H54 (cell line): ENCODE measurements at places on chromosomes 3 and 15.

GRCh38 chr3:189797103-189797750, 166.0 kb downstream of the TP63 start:
- DNase-seq = no peak

- no peak for DNase-seq
Measured at GRCh38 chr3:169334991-169335390, 328.5 kb downstream of the MECOM start.

GRCh38 chr3:112546216-112546759, 15.5 kb downstream of the ATG3 start:
- no peak for DNase-seq

- DNase-seq = no peak
Measured at GRCh38 chr3:116002235-116002634, 378.9 kb downstream of the GAP43 start.

DNA sequence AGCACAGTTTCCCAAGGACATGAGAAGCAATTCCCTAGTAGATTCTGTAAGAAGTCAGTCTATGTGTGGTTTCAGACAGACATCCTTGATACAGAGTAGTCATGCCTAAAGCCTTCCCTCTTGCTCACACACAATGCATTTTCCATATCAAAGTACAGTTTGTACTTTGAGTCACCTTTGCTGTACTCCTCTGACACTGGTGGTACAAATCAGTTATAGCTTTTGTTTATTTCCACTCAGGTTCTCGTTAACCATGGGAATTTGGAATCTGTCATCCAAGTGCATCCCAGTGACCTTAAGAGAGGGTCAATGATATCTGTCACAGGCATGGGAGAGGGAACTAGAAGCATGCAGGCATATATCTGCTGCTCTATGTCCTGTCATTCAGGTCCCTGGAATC, 3.6 kb upstream of the GNB4 start:
- DNase-seq = no peak

GRCh38 chr15:25838191-25838870, 24.8 kb downstream of the ATP10A start:
- DNase-seq = no peak

DNA sequence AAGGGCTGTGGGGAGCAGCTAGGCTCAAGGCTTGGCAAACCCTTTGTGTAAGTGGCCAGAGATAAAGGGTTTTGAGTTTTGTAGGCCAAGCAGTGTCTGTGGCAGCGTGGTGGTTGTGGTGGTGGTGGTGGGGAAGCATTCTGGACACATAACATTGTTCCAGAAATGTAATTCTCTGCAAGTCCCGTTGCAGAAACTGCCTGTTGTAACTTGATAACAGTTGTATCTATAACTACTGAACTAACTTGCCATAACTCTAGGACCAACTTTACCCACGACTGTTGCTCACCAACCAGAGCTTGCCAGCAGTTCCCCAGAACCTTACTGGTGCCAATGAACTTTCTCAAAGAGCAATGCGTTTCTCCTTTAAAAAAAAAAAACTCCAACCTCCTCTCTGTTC, 18.1 kb upstream of the TMEM40 start:
- no peak for DNase-seq

- peak; percentile 54 for DNase-seq
Measured at GRCh38 chr15:57537072-57537471, 54.6 kb upstream of the MYZAP start.

DNA sequence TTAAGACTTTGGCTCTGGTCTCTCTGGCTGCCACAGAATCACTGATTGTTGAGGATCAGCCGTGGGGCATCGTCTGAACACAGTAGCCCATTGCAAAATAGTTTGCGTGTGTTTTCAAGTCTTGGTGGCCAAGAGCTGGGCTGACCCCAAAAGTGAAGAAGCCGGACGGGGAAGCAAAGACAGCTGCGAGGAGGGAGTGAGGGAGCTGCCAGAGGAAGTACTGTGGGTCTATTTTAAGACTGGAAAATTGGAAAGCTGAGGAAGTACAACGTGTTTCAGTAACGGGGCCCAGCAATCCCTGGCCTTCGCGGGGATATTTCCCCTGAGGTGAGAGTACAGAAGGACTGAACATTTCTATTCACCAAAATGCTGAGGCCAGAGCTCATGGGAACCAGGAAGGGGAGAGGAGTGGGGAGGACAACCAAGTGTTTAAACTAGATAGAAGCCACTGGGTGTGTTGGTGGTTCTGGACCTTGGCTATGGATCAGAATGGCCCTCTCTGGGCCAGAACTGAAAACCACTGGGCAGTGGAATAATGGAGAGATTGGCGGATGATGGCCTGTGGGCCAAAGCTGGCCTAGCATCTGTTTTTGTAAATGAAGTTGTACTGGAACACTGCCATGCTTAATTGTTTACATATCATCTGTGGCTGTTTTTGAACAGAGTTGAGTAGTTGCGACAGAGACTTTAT, 34.1 kb upstream of the LIMD1 start:
- DNase-seq = no peak

DNA sequence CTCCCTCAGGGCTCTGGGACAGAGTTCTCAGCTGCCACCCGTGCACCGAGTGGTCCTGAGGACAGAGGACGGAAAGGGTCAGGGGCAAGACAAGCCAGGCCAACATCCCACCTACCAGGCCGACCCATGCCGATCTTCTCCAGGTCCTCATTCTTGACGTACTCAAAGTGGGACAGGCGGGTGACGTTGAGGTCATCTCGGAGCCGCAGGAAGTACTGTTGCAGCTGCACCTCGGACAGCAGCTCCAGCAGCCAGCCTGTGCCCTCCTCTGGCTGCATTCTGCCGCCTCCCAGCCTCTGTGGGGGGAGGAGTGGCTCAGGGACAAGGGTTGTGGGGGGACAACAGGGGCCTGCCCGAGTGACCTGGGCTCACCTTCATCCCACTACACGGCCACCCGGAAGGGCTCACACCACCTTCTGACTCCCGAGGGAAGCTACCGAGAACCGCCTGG, 20.0 kb downstream of the TNK2 start:
- DNase-seq = no peak

GRCh38 chr15:74873756-74874424, 725 bp upstream of the SCAMP2 start:
- no peak for DNase-seq

GRCh38 chr3:39478226-39478625, 10.7 kb downstream of the MOBP start:
- no peak for DNase-seq

- DNase-seq = no peak
Measured at GRCh38 chr15:72342385-72342784, 22.4 kb upstream of the CELF6 start.
